ENCODE measurements at places on chromosomes 7 and 10.

DNA sequence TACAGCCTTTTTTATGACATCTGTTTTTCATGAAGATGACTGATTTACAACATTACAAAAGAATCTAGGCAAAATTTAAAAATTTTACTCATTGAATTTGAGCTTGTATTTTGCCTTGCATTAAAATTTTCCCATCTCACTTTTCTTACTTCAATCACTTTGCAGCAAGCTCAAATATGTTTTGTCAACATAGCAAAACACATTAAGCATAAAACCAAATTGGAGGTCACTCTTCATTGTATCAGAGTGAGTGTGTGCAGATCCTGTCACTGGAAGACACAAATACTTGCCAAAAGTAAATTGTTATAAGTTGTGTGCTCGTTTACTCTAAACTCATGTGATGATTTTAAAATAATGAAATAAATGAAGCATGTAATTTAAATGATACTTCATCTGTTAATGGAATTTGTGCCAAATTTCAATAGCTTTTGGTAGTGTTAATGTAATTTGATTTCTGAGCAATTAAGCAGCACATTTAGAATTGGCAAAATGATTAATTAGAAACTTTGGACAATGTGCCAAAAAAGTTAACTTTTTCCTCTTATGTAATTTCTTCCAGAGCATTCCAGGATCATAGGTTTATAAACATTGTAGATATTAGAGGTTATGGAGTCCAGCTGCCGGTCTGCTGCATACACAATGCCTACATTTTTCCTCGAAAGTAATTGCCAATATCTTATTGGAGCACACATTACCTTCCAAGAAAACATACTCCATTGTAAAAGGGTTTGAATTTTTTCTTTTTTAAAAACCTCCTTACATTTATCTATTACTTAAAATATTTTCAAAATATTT is 1078.2 kb upstream of the LRRTM3 start:
- DNase-seq, result no peak

DNA sequence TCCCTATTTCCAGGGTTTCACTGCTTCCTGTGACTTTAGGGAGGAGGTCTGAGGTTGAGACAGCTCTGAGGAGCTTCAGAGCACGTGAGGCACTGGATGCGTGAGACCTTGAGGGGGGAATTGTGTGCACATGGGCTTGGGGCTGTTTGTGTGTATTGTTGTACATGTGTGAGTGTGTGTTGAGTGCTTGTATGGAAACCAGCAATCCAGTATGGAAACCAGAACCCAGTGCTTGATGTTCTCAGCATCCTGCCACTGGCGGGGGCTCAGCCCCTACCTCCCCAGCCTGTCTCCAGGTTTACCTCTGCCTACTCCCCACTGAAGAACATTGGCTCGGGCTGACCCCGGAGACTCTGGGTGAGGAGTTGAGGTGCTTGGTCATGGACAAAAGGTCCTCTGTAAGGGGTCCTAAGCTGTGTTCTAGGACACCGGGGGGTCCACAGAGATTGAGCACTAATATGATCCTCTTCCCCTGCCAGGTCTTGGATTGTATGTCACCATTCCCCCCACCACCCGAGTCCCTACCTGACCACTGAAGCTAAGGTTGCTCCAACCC is 20.8 kb downstream of the SFTPD start:
- DNase-seq, result no peak

DNA sequence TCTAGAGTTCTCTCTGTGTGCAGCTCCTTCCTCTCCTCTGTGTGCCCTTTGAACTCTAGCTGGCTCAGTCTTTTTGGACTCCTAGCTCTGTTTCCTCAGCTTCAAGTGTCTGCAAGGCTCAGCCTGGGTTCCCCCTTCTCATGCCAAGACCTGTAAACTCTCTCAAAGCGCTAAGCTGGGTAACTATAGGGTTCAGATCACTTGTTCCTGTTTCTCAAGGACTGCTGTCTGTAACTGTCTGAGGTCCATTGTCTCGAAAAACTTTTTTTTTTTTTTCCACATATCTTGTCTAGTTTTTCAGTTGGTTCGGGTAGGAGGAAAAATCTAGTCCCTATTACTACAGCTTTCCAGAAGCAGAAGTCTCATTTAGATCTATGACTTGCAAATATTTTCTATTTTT is 46.6 kb upstream of the PPP1R17 start:
- no peak for DNase-seq

DNA sequence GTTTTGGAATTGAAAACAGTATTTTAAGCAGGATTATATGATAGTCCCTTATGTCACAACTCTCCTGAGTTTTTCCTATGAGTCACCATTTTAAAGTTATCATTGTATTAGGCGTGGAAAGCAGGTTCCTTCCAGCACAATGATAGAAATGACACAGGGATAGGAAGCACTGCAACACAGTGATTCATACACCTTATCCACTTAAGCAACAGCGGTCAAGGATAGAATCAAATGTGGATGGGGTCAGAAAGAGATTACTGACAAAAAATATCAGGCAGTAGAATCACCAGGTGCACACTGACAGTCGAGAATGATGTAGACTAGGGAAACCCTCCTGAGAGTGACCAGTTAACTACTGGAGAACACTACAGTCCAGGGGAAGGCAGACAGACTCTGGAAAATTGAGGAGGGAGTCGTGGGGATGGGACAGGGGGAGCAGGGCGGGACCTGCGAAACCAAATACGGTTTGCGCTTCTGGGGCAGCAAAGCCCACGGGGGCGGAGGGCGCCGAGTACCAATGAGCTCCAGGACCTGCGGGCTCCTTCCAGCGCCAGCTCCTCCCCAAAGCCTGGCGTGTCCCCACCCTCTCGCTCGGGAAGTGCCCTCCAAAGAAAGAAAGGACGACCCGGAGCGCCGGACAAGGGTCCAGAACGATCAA is 479 bp downstream of the PNPLA8 start:
- DNase-seq, result no peak

DNA sequence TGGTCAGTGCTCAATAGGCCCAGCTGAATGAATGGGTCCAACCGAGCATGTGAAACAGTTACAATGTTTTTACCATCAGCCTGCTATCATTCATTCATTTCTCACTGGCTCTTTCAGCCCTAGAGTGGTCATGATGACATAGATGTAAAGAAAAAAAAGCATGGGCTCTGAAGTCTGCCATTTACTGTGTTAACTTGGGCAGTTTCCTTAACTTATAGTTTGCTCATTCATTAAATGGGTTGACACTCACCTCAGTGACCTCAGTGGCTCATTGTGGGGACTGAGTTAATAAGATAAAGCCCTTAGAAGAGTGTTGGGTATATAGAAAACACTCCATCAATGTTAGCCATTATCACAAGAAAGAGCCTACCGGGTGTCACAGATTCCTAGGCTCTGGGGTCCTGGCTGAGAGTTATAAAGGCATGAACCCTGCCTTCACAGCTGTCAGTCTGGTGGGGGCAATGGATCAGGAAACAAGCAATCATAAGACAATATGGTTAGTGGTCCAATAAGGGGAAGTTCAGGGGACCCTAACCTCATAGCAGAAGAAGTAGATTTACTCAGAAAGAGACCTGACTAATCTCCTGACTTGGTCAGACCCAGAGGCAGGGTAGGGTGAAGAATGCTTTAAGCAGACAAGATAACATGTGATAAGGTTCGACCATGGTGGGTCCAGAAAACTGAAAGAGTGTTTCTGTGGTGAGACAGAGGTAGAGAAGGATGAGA is 29.7 kb upstream of the GPAM start:
- no peak for DNase-seq

- DNase-seq, result no peak
Measured at GRCh38 chr10:118500477-118501104, 94.9 kb downstream of the PRLHR start.

DNA sequence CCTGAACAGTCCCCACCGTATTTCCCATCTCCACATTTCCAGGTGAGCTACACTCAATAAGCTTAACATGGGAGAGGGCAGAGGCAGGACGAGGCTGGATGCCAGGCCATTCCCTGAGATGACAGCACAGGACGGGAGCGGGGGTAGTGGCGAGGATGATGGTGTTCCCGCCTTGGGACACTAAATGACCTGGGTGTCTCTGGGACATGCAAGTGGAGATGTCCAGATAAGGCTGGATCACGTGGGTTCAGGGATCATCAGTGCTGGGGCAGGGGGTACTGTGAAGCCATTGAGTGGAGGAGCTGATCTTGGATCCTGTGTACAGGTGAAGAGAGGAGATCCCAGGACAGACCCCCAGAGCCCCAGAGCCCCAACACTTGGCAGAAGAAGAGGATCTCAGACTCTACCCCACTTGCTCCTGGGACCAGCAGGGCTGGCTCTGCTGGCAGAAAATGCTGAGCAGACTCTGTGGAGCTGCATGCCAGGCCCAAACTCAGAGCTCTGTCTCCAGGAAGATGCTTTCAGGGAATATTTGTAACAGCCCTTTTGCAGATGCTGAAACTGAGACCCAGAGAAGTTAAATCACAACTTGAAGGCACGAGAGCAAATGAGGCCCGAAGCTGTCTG is 29.7 kb upstream of the HSPA12A start:
- no peak for DNase-seq

DNA sequence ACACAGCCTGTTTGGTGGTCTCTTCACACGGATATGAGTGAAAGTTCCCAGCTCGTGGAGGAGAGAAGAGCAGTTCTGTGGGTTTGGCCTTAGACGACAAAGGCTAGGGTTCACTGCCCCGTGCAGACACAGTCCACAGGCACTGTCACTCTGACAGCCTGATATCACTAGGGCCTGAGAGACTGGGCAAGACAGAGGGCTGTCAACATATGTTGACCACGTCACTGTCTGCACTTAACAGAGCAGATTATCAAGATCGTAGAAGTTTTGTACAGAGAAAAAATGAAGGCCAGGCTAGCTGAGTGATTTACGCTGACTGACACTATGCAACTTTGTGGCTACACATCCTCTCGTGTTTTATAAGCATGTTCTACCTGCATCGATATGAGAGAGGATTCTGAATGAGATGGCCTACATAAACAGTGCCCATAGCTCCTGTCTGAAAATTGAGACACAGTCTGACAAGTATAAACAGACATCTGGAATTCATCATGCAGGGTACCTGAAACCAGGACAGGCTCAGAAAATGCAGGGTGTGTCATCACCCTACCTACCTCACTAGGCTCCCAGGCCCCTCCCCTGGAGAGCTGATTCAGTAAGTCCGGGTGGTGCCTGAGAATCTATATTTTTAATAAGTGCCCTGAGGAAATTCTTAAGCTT is 120.0 kb downstream of the SGMS1 start:
- no peak for DNase-seq

DNA sequence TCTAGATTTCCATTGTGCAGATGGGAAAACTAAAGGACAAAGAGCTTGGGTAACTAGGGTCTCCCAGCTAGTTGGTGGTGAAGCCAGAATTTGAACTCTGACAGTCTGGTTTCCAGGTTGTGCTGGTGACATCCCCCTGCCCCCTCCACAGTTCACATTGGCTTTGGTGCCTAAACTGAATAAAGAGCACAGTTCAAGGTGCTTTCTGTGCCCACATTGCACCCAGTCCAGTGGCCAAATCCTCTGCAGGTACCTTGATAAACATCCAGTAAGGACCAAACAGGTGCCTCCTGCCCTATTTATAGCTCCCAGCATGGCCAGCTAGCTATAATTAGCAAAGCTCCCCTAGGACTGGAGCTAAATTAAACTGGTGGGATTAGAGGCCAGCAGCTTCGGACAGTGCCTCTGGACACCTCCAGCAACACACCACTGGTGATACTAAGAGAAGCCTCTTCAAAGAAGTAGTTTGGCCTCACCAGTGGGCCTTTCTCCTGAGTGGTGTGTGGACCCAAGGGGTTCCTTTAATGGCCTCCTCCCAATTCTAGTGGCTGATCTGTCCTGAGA is 59.9 kb downstream of the KCNMA1 start:
- no peak for DNase-seq

DNA sequence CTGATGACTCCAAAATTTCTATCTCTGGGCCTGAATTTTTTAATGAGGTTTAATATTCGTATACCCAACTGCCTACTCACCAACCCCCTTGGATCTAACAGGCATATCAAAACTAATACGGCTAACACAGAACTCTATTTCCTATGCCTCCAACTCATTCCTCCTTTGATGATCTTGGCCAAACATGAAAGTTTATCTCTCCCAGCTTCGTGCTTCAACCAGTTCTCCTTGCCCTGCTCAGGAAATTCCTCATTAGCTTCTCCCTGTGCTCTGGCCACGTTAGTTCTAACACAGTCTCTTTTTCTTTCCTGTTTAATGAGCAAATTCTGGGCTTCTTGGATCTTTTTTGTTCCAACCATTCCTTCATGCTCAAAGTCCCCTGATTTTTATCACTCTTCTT is 138.9 kb upstream of the PTN start:
- DNase-seq, result no peak

- no peak for DNase-seq
Measured at GRCh38 chr10:119831656-119832055, 41.0 kb downstream of the MCMBP start.

DNA sequence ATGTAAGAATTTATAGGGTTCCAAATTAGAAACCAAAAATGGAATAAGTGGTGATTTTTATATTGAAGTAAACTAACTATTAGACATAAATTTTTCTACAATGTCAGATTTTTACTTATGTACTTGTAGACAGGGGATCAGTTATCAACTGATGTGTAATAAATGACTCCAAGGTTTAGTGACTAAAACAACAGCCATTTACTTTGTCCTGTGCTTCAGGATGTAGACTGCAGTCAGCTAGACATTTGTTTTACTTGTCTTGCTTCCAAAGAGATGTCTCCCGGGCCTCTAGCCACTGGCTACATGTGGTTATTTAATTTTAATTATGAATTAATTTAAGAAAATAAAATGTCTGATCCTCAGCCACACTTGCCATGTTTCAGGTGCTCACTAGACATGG is 249.7 kb upstream of the IGFBP3 start:
- no peak for DNase-seq

DNA sequence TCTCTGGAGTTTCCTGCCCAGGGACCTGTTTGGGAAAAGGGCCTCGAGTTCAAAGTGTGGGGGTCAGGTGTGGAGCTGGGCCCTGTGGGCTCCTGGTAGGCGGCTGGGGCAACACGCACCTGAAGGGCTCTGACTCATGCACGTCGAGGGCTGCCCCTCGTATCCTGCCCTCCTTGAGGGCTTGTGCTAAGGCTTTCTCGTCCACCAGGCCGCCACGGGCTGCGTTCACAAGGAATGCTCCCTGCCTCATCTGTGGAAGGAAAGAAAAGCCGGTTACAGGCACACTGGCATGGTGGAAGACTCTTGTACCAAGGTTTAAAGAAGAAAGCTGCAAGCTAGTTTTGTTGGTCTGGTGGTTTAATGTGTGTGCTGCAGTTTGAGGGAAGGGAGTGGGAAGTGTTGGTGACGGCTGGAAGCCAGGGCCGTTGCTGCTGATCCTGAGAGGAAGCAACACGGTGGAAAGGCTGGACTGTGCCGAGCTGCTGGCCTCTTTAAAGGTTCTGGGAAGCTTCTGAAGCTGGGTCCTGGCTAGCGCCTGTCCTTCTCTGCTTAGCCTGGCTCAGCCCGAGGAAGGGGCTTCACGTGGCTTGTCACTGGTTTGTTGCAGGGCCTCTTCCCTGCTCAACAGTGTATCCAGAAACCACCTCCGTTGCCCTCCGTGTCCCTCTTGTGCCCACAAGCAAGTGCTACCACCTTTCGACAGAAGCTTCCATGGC is 52.0 kb downstream of the ZRANB1 start:
- no peak for DNase-seq

- DNase-seq, result no peak
Measured at GRCh38 chr7:1062296-1063294, 18.2 kb downstream of the GPR146 start.
